Suppressor macrophage (primary cell): ENCODE measurements at places on chromosomes 13 and 19.

DNA sequence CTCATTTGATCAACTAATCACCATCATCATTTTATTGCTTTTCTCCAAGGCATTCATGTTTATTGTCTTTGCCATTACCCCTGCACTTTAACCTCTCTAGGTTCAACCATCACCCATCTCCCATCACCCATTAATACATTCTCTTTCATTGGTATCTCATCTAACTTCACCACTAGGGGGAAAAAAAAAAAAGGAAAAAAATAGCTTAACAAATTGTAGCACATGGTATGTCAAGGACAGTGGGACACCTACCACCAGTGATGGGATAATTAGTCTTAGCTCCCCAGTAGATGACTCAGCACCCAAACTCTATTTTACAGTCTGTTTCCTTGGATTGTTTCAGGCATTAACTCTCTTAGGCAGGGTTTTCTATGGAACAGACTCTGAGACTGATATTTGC, 1770.2 kb upstream of the MIR17HG start:
- DNase-seq = no peak

DNA sequence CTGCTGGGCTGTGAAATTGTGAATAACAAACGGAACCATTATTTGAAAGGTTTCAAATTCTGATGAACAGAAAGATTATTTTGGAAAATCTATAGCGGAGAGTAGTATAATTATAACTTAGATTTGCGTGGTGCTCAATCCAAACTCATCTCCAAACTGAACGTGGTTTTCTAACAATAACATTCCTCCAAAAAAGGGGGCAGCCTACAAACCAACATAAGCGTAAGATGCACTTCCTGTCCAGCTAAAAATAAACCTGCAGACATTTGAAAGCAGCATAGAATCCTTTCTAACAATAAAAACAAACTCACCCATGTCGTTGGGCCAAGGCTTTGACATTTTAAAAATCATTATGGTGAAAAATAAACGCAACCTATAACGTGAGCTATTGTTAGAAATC, 178.4 kb downstream of the COL4A1 start:
- DNase-seq = no peak

- no peak for DNase-seq
These were observed 49.2 kb downstream of the STOML3 start for GRCh38 chr13:38941353-38941945.

DNA sequence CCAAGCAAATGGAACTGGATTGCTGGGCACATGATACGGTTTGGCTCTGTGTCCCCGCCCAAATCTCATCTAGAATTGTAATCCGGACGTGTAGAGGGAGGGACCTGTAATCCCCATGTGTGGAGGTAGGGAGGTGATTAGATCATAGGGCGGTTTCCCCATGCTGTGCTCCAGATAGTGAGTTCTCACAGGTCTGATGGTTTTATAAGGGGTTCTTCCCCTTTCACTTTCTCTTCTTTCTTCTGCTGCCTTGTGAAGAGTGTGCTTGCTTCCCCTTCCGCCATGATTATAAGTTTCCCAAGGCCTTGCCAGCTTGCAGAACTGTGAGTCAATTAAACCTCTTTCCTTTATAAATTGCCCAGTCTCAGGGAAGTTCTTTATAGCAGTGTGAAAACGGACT, 32.6 kb upstream of the MTIF3 start:
- DNase-seq = peak; percentile 81

GRCh38 chr19:40241809-40242384, 15.4 kb upstream of the CCNP start:
- DNase-seq = no peak

DNA sequence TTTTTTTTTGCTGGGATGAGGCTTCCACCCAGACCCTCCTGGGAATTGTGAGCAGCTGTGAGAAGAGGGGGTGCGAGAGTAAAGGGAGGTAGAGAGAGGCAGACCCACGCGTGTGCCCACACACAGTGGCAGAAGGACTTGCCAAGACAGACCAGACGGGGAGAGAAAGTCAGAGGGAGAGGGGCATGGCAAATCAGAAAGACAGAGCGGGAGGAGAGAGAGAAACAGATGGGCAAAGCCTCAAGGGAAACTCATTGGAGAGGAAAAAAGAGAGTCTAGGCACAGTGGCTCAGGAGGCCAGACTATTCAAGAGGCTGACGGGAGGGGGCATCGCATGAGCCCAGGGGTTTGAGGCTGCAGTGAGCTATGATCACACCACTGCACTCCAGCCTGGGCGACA, 17.0 kb downstream of the CATSPERG start:
- DNase-seq = no peak

DNA sequence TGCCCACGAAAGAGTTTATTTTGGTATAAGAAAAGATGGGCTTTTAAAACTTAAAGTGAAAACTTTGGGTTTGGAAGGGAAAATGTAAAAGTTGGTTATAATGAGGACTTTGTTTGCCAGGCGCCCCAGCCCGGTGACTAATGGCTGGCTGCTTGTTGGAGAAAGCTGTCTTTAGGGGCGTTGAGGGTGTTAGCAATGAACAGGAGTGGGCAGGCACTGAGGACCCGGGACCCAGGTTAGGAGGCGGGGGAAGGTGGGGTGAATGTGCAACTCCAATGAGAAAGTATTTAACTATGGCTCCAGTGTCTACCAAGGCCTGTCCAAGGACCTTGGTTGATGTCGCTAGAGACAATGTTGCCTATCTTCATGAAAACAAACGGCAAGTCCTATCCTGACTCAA, 118.6 kb downstream of the ZNF536 start:
- DNase-seq = no peak

DNA sequence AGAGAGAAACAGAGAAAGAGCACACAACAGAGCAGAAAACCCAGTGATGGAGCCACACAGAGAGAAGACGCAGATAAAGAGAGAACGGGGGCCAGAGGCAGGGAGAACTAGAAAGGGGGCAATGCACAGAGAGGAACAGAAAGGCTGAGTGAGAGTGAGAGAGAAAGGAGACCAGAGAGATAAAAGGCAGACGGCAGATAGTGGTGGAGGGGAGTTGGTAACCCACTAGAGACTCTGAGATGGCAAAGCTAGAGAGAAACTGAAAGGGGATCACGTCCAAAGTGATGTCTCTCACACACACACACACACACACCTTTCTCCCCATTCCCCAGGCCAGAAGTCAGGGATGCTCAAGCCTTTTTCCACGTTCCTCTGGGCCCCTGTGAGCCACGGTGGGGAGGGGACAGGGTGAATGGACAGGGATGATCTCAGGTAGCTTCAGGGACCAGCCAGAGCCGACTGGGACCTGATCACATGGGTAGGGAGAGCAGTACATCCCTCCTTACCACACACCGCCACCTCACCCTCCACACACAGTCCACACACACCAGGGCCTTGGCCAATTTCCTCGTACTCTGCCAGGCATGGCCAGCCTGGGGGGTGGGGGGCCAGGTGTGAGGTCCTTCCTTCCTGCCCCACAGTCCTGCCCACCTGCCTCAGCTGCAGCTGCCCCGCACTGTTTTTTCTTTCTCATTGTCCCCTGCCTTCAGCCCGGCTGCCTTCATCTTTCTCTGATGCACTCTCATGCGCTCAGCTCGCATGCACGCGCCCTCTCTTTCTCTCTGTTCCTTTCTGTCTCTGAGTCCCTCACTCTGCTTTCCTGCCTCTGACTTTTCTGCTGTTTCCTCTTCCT, 22.5 kb upstream of the POU2F2 start:
- no peak for DNase-seq

DNA sequence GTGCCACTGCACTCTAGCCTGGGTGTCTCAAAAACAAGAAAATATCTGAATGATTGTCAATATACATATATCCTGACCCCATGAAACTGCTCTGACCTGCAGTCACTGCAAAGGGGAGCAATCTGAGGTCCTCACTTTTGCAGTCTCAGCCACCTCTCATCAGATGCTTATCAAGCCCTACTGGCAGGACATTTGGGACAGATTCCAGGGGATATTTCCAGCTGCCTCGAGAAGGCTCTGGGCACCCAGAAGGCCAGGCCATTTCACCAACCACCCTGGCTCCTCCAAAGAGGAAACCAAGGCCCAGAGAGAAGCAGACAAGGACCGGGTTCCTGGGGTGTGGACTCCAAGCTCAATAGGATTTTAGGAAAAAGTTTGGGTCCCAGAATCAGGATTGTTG, 2.3 kb downstream of the EML2 start:
- DNase-seq = no peak

- DNase-seq = no peak
These were observed 94.2 kb downstream of the USP12 start for GRCh38 chr13:27077451-27077850.

DNA sequence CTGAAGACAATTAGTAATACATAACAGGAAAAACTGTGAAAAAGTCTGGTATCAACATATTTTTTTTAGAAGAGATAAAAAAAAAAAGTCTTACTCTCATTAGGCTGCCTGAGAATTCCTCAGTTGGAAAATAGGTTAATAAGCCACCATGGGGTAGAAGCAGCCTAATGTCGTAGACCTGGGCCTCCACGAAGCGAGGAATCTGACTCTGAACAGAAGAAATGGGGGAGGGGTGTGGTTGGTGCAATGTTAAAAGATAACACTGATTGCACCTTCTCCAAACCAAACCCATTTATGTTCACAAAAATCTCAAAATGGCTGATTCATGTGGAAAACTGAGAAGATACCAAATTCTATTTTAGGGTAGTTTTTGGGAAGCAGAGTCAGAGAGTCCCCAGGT, 62.4 kb downstream of the MPHOSPH8 start:
- no peak for DNase-seq

- no peak for DNase-seq
These were observed 27.7 kb upstream of the NBEA start for GRCh38 chr13:34914416-34914815.

DNA sequence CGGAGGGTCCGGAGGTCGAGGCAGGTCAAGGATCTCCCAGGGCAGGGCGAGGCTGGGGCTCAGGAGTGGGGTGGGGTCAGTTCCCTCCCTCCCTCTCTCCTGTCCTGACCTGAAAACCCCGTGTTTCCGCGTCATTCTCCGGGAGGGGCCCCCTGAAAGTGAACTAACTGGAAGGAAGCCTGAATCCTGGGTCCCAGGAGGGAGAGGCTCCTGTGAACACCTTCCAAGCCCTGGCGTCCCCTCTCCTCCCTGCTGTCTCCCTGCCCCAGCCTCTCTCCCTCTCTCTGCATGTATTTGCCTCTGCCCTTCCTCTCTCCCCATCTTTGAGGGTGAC, 741 bp upstream of the CADM4 start:
- no peak for DNase-seq

- no peak for DNase-seq
These were observed at the start of gene PLIN4 for GRCh38 chr19:4518345-4519171. Gene PLIN4 (minus strand): TSS chr19:4518486. CDS start chr19:4518272, 214 bp downstream.

- DNase-seq = no peak
These were observed 436.2 kb upstream of the SLITRK5 start for GRCh38 chr13:87234981-87235380.

- DNase-seq = no peak
These were observed 65.8 kb upstream of the KPNA3 start for GRCh38 chr13:49858178-49858856.

DNA sequence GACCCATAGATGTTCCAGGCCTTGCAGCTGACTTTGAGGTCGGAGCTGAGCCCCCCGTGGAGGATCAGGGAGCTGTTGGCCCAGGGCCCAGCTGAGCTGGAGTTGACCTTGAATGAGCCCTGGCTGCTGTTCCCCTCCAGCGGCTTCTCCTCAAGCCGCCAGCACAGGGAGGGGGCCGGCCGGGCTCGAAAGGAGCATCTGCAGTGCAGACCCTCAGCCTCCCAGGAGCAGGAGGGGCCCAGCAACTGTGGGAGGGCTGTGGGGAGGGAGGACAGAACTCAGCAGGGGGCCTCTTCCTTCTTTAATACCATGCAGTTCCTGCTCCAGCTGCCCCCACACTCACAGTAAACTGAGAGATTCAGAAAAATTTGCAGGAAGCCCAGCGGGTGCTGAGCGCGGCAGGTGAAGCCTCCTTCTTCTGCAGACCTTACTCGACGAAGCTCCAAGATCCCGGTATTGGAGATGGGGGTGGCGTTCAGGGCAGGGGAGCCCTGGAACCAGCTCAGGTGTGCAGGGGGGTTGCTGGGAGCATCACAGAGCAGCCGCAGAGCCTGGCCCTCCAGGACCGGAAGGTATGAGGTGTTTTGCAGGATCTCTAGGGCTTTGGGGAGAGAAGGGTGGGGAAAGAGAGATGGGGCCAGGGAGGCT, 2.6 kb downstream of the SIGLEC5 start:
- no peak for DNase-seq

DNA sequence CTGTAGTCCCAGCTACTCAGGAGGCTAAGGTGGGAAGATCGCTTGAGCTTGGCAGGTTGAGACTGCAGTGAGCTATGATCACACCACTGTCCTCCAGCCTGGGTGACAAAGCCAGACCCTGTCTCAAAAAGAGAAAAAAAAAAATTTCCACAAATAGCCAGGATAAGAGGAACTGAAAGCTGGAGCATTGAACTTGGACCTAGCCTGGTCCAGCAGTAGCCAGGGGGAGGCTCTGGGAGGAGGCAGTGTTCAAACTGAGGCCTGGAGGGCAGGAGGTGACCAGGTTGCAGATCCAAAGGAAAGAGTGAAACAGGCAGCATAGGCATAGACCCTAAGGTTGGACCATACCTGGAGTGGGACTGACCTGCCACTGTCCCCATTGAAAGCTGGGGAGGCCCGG, 26.9 kb upstream of the PIK3R2 start:
- no peak for DNase-seq

GRCh38 chr13:99932912-99933311, 38.7 kb downstream of the ZIC5 start:
- DNase-seq = no peak

DNA sequence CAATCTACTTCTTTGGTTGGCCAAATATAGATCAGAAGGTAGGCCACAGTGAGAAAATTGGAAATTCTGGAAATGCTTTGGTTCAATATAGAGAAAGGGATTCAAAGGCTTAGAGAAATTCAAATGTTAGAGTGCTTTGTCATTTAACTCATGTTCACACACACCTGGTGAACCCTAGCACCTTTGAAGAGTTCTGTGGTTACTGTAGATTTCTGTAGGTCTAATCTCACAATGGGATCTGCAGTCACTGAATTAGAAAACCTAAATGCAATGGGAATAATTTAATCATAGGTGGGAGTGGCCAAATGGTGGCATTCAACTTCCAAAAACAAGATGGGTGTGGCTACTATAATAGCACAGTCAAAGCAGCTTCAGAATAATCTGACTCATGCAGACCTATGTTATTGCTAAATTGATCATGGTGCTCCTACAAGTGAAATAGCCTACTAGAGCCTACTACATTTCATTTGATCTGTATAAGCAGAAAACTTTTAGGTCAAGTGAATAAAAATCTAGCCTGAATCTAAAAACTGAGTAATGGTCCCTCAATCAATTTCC, 1152.9 kb downstream of the PCDH9 start:
- no peak for DNase-seq

DNA sequence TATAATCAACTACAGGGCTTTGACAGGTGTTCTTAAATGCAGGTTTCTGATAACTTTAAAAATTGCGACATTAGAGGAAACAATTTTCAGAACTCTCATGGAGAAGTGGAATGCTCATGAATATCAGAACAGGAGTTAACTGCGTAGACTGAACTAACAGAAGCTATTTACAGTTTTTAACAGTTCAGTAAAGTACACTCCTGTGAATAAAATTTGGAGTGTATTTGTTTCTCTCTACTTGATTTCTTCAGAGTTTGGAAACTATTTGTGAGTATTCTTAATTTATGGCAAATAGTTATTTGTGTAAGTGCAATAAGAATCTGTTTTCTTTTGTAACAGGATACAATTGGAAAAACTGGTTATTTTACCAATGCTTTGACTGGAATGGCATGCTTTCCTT, 114.4 kb downstream of the TNFRSF19 start:
- no peak for DNase-seq

- no peak for DNase-seq
These were observed 157.5 kb downstream of the RGCC start for GRCh38 chr13:41614671-41615527.

GRCh38 chr13:82687884-82688283, 1194.4 kb downstream of the SLITRK1 start:
- no peak for DNase-seq

GRCh38 chr13:51996641-51997040, 14.6 kb downstream of the ATP7B start:
- DNase-seq = no peak
